ENCODE measurements at places on chromosomes 7 and 10. TPM values are rescaled to one million over a fixed set of nuclear protein-coding genes. Genes with fewer than 3 reads are reported as not detected.

Gene KEL
- total RNA-seq: 0.49 TPM

Gene NPFFR1
- 1.5 TPM for total RNA-seq

Gene ZNF479
- total RNA-seq: not detected

Gene EEPD1
- 11.3 TPM for total RNA-seq

Gene FGL2
- total RNA-seq: 3.2 TPM
